ENCODE measurements at places on chromosomes 5 and 9. TPM values are rescaled to one million over a fixed set of nuclear protein-coding genes. Genes with fewer than 3 reads are reported as not detected.

GRCh38 chr5:133977858-133978257 lies 9.4 kb upstream of the C5orf15 start:
- H3K27me3 ChIP-seq: no peaks in the 10 kb centered on the region
- H3K27ac ChIP-seq: no peak overlapping the region
- peaks cover 3% of the 10 kb centered on the region for H3K4me1 ChIP-seq
- H3K4me3 ChIP-seq: no peak overlapping the region
- peaks cover 34% of the 10 kb centered on the region for H3K36me3 ChIP-seq

GRCh38 chr9:132238026-132238972 lies 76.4 kb downstream of the NTNG2 start:
- no peaks in the 10 kb centered on the region for H3K36me3 ChIP-seq
- peaks cover 48% of the 10 kb centered on the region for H3K4me1 ChIP-seq
- H3K27ac ChIP-seq: no peak overlapping the region
- no peak for DNase-seq
- peaks cover 17% of the 10 kb centered on the region for H3K27me3 ChIP-seq
- H3K4me3 ChIP-seq: no peak overlapping the region

- DNase-seq: peak; percentile 51
- no peak overlapping the region for H3K4me3 ChIP-seq
- no peak overlapping the region for H3K27ac ChIP-seq
- peaks cover 50% of the 10 kb centered on the region for H3K27me3 ChIP-seq
- H3K4me1 ChIP-seq: peaks cover 31% of the 10 kb centered on the region
These were observed 2.8 kb downstream of the SMIM32 start for GRCh38 chr5:136190091-136190720.

Gene MLANA
- 0.20 TPM for total RNA-seq

Gene COL23A1
- total RNA-seq: 2.8 TPM

GRCh38 chr5:36739751-36740221 lies 133.4 kb downstream of the SLC1A3 start:
- no peak overlapping the region for H3K27ac ChIP-seq
- DNase-seq: no peak
- peaks cover 12% of the 10 kb centered on the region for H3K27me3 ChIP-seq

- H3K27ac ChIP-seq: no peak overlapping the region
- H3K4me1 ChIP-seq: peaks cover 7% of the 10 kb centered on the region
- H3K36me3 ChIP-seq: no peaks in the 10 kb centered on the region
- peak; percentile 88 for DNase-seq
- no peak overlapping the region for H3K4me3 ChIP-seq
- no peaks in the 10 kb centered on the region for H3K27me3 ChIP-seq
These were observed 400.4 kb downstream of the OSTF1 start for GRCh38 chr9:75488719-75489110.

Gene ST6GALNAC4
- total RNA-seq: 19.7 TPM

GRCh38 chr5:13189532-13189931 lies 755.0 kb downstream of the DNAH5 start:
- H3K4me3 ChIP-seq: no peak overlapping the region
- DNase-seq: no peak
- H3K4me1 ChIP-seq: no peaks in the 10 kb centered on the region
- no peaks in the 10 kb centered on the region for H3K27me3 ChIP-seq

- H3K27ac ChIP-seq: no peak overlapping the region
- no peak for DNase-seq
- H3K4me3 ChIP-seq: no peak overlapping the region
- H3K4me1 ChIP-seq: no peaks in the 10 kb centered on the region
- peaks cover 3% of the 10 kb centered on the region for H3K36me3 ChIP-seq
- no peaks in the 10 kb centered on the region for H3K27me3 ChIP-seq
These were observed 1094.9 kb downstream of the MAT2B start for GRCh38 chr5:164600274-164600673.

- no peaks in the 10 kb centered on the region for H3K27me3 ChIP-seq
- H3K36me3 ChIP-seq: peaks cover 3% of the 10 kb centered on the region
These were observed 29.4 kb upstream of the TBC1D9B start for GRCh38 chr5:179936976-179937681.

DNA sequence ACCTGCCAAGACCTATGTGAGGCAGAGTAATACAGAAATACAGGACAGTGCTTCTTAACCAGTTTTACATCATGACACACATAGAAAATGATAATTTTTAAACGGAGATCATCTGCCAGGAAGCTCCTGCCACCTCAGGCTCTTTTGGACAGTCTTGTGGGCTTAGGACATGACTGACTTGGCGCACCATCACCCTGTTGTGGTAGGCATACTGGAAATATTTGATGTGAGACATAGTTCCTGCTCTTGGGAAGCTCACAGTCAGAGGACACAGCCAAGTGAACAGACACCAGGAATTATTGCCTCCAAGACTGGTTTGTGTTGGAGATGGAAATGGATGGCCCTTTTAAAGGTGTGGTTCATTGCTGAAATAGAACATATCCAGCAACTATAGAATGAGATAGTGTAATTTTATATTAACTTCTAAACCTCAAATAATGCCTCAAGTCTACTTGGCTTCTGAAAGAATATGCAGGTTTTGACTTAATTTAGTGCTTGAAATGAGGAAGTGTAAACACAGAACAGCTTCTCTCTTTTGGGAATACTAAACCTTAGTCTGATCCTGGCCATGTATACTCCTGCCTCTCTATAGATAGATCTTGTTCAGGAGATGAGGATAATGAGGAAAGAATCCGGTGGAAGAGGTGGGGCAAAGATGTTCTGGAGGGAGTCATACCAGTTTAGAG lies 19.7 kb downstream of the CPEB4 start:
- no peak overlapping the region for H3K4me3 ChIP-seq
- peaks cover 2% of the 10 kb centered on the region for H3K36me3 ChIP-seq
- H3K27ac ChIP-seq: no peak overlapping the region
- DNase-seq: no peak

GRCh38 chr5:154653418-154653763 lies 101.8 kb upstream of the LARP1 start:
- no peak for DNase-seq
- H3K4me1 ChIP-seq: no peaks in the 10 kb centered on the region
- H3K36me3 ChIP-seq: no peaks in the 10 kb centered on the region
- no peak overlapping the region for H3K4me3 ChIP-seq
- H3K27me3 ChIP-seq: no peaks in the 10 kb centered on the region

Gene RORB
- 4.3 TPM for total RNA-seq

GRCh38 chr5:125890511-125890931 lies 532.7 kb upstream of the GRAMD2B start:
- H3K4me1 ChIP-seq: no peaks in the 10 kb centered on the region
- H3K36me3 ChIP-seq: no peaks in the 10 kb centered on the region
- H3K4me3 ChIP-seq: no peak overlapping the region
- no peak overlapping the region for H3K27ac ChIP-seq
- H3K27me3 ChIP-seq: no peaks in the 10 kb centered on the region
- DNase-seq: no peak
